Panc1 (cell line): ENCODE measurements at places on chromosomes 5 and 9. TPM values are rescaled to one million over a fixed set of nuclear protein-coding genes. Genes with fewer than 3 reads are reported as not detected.
A peak's percentile ranks its signal among the peaks of the same experiment; 100 is the strongest.

The PDE6A gene
- 0.33 TPM for total RNA-seq

DNA sequence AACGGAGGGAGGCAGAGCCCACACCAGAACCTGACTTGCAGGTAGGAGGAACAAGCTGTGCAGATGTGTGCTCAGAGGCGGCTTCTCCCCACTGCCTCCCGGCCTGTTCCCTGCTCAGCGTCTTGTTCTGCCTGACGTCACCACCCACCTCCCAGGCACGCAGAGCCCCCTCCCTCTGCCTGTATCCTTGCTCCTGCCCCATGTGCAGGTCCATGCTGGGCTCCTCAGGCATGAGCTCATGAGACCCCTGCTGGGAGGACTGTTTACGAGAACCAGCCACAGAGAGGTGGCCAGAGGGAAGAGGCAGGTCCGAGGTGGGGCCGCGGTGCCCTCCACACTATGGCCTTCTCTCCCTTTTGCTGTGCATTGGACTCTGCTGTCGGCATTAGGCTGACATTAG is 45.5 kb downstream of the SLC6A3 start:
- no peak for DNase-seq

DNA sequence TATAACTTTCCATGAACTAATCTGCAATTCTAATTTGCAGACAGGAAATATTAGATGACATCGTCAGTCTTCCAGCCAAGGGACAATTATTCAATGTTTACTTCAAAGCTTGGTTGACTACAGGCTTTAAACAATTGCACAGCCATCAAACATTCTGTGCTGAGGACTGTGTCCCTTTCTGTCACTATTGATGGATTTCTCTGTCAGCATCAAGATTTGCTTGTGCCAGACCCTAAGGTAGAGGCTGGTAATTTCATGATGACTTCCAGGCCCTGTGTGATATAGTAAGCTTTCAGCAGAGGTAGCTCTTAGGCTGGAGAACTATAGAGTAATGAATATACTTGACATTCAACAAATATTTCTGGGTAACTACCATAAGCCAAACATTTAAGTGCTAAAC is 229.3 kb upstream of the ACTBL2 start:
- DNase-seq = no peak

GRCh38 chr5:2012885-2013284 is 130.2 kb upstream of the IRX4 start:
- DNase-seq = no peak

- no peak for DNase-seq
Observed at GRCh38 chr5:126360467-126360866, 62.7 kb upstream of the GRAMD2B start.

DNA sequence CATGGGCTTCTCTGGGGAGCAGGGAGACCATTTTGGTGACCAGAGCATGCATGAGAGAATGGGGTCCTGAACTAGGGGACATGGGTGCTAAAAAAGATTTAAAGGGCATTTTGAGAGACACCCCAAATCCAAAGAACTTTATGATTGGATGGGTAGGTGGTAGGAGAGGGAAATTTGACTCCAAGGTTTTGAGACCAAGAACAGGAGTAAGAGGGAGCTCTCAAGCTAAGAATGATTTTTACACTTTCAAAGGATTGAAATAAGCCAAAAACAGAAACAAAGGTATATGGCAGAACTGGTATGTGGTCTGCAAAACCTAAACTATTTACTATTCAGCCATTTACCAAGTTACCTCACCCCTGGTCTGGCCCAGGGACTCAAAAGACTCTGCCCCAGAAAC is 318.2 kb upstream of the CLINT1 start:
- no peak for DNase-seq

The PRRX2 gene
- 6.3 TPM for total RNA-seq

The PDE4D gene
- total RNA-seq = 2.4 TPM

The TDRD7 gene
- total RNA-seq = 10.6 TPM

The BHMT gene
- total RNA-seq = not detected

- DNase-seq = no peak
Observed at GRCh38 chr9:126002476-126003350, 255.5 kb downstream of the PBX3 start.

DNA sequence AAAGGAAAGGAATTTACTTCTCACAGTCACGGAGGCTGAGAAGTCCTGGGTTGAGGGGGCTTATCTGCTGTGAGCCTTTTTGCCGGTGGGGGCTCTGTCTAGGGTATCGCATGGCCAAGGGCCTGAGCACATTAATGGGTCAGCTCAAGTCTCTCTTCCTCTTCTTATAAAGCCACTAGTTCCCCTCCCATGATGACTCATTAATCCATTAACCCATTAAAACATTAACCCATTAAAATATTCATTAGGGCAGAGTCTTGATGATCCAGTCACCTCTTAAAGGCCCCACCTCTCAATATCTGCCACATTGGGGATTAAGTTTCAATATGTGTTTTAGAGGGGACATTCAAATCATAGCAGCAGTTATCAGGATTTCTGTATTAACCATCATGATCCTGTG is 406.3 kb downstream of the SPOCK1 start:
- no peak for DNase-seq

- DNase-seq = no peak
Observed at GRCh38 chr9:95385521-95385920, 68.0 kb upstream of the FANCC start.

DNA sequence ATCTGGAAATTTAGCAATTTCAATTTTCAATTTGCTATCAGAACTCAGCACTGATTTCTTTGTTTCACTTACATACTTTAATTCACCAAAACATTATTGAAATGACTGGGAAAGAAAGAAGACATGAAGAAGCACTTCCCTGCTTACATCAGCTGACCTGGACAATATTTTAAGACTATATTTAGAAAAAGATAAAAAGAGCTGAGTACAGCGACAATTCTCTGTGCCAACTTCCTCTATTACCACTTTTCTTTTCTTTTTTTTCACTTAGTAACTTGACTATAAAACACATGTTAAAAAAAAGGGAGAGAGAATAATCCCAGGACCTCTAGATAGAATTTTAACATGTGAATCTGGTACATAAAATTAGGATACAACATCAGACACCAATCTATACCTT is 35.6 kb downstream of the MEF2C start:
- DNase-seq = no peak

- DNase-seq = no peak
Observed at GRCh38 chr9:95750725-95751519, 124.6 kb upstream of the ERCC6L2 start.

The PCDHB10 gene
- 0.72 TPM for total RNA-seq

- DNase-seq = no peak
Observed at GRCh38 chr5:88881571-88881971, 1.4 kb downstream of the MEF2C start.

- no peak for DNase-seq
Observed at GRCh38 chr5:158569534-158569933, 530.2 kb downstream of the EBF1 start.

The TMEM215 gene
- not detected for total RNA-seq

DNA sequence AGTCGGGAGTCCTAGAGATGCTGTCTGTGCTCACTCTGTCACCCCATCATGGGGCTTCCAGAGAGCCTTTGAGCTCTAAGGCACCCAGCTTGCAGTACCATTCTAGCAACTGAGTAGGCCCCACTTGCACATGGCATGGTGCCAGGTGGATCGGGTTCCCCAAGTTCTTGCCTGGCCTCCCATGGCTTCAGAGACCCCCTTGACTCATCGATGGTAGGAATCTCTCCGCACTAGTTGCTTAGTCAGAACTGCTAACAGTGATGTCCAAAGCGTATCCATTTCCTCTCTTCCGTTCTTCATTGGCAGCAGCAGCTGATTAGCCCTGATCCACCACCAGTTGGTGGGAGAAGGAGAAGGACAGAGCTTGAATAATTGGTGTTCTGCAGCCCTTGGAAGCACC is 70.3 kb upstream of the RARS1 start:
- DNase-seq = no peak

The SPAG8 gene
- total RNA-seq = 0.90 TPM

GRCh38 chr5:64634997-64635686 is 55.2 kb upstream of the SHISAL2B start:
- peak; percentile 28 for DNase-seq

The DRD1 gene
- total RNA-seq = 1.0 TPM

- DNase-seq = no peak
Observed at GRCh38 chr5:1363581-1363980, 18.7 kb upstream of the CLPTM1L start.

GRCh38 chr9:93091453-93092081 is 4.5 kb upstream of the CARD19 start:
- no peak for DNase-seq

The PCDHA9 gene
- total RNA-seq = 0.21 TPM

The SET gene
- 422 TPM for total RNA-seq

DNA sequence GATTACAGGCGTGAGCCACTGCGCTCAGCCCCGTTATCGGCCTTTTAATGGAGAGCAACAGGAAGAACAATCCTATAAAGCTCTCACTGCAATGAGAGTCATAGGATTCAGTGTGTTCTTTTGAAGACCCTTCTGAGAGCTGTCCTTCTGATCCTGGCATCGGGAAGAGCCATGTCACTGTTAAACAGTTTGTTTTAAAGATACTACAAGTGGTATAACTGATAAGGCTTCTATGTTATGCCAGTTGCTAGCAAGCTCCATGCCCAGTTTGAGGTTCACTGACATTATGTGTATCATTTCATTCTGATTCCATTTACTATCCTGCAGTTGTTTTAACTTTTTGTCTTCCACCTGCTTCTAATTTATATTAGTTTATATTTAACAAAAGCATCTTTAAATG is 55.8 kb downstream of the GNAQ start:
- DNase-seq = no peak

DNA sequence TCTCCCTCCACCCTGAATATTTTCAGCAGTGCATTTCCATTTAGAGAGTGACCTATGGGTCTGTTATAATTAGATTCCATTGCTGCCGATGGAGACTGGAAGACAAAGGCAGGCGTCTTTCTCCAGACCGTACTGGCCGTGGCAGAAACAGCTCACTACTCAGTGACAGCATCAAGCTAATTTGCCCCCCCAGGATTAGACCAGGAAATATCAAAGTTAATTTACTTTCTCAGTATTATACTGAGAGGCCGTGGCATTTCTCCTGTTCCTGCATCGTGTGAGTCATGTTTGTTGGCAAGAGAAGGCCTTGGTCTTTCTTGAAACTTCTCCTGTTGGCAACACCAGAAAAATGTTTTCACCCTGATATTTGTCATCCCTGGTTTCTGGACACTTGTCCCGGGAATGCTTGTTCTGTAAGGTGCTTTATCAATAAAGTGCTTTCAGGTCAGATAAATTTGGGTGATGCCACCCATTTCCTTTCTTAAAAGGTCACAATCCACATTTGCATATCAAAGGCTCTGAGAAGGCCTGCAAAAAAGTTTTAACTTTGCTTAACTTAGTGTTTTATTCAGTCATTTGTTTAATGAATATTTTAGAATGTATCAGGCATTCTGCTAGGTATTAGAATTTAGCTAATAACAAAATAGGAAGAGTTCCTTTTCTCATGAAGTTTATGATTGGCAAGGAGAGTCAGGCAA is 28.4 kb downstream of the SV2C start:
- DNase-seq = no peak

The SCGB3A2 gene
- total RNA-seq = 0.39 TPM

GRCh38 chr9:5813824-5814223 is 19.1 kb downstream of the ERMP1 start:
- no peak for DNase-seq

DNA sequence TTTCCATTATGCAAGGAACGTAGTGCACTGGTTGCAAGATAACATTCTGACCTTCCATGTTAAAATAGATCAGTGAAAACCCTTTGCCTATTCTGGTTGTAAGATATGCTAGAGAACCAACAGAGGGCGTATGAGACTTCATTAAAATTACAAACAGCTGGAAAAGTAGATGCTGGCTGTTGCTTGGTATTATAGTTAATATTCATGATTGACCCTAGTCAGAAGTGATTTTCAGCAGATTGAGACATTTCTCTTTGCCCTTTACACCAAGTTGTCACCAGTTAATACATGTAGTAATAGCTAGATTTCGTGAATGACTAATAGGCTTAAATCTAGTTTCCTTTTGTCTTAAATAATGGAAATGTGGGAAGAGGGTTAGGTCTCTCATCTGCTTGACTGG is 13.8 kb upstream of the FGF18 start:
- no peak for DNase-seq

DNA sequence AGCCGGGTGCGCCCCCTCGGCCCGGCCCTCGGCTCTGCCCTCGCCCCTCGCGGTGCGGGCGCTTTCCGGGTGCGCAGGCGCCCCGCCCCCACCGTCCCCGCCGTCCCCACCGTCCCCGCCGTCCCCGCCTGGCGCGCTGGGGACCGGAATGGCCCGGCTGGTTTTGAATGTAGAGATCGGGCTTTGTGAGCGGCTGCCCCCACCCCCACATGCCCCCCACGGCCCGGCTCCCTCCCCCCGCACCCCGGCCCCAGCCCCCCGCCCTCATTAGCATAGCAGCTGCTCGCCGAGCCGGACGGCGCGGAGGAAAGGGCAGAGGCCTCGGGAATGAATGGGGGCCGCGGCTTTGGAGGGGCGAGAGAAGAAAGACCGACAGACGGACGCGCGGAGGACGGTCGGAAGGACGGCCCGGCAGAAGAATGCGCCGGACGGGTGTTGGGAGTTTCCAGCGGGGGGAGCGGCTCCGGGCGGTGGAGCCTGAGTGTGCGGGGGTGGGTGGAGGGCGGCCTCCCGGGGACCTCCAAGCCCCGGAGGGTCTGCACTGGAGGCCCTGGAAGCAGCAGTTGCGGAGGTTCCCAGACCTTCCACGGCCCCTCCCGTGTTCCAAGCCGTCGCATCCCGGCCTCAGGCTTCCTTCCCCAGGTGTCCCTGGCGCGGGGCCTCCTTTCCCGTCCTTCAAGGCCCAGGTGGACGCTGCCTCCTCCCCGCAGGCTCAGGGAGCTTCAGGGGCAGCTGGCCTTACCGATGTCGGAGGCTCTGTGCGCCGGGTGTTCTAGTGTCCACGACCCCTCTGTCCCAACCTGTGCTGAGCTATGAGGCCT is 6.0 kb downstream of the NRARP start:
- DNase-seq = no peak

The KIF24 gene
- 7.2 TPM for total RNA-seq

The MEIKIN gene
- total RNA-seq = not detected

The KCTD16 gene
- total RNA-seq = 0.08 TPM

- no peak for DNase-seq
Observed at GRCh38 chr5:139634028-139634325, 14.2 kb upstream of the CXXC5 start.

GRCh38 chr9:123550012-123550411 is 194.0 kb downstream of the CRB2 start:
- DNase-seq = no peak

DNA sequence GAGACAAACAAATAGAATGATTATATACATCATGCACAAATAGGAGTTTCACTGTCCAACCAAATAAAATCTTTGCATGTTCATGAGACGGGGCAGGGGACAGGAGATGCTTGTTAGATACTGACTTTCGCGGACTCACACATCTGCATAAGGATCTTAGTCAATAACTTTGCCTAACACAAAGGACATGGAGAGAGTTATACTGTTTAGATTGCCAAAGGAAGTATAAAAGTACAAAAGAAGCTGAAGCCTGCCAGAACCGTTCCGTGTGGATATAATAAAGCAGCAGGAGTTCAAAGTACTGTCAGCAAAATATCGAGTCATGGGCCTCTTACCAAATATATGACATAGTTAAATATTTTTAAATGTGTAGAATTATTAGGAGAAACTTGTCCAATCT is 1148.4 kb downstream of the EFNA5 start:
- DNase-seq = no peak

The LHX3 gene
- 0.13 TPM for total RNA-seq

The FCN2 gene
- total RNA-seq = not detected

GRCh38 chr9:94650949-94651348 is 11.6 kb upstream of the FBP1 start:
- DNase-seq = no peak

- no peak for DNase-seq
Observed at GRCh38 chr5:112799661-112800060, 61.4 kb upstream of the SRP19 start.

- DNase-seq = no peak
Observed at GRCh38 chr5:59837071-59837470, 56.5 kb downstream of the PDE4D start.

The ENTREP1 gene
- total RNA-seq = 0.13 TPM
